ENCODE measurements at places on chromosomes 12 and 14. TPM values are rescaled to one million over a fixed set of nuclear protein-coding genes. Genes with fewer than 3 reads are reported as not detected.

The ALDH2 gene
- 371 TPM for total RNA-seq

The RFLNA gene
- 51.0 TPM for total RNA-seq

The CCDC177 gene
- total RNA-seq, result not detected

The ZNF219 gene
- total RNA-seq, result 53.7 TPM

The IFNG-AS1 gene
- total RNA-seq, result not detected

The GLT1D1 gene
- total RNA-seq, result not detected

The TMPRSS12 gene
- total RNA-seq, result not detected

The AICDA gene
- not detected for total RNA-seq

The SARNP gene
- 43.7 TPM for total RNA-seq

DNA sequence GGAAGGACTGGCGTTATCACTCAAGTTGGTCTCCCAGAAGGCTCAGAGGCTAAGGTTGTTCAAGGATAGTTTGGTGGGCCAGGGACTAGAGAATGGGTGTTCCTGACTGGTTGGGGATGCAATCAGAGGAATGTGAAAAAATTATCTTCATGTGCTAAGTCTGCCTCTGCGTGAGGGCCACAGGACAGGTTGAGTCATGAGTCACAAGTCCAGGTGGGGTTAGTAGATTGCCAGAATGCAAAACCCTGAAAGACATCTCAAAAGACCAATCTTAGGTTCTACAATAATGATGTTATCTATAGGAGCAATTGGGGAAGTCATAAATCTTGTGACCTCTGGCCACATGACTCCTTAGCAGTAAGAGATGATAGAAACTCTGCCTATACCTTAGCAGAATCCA is 220.1 kb upstream of the EEA1 start:
- no peak for DNase-seq

DNA sequence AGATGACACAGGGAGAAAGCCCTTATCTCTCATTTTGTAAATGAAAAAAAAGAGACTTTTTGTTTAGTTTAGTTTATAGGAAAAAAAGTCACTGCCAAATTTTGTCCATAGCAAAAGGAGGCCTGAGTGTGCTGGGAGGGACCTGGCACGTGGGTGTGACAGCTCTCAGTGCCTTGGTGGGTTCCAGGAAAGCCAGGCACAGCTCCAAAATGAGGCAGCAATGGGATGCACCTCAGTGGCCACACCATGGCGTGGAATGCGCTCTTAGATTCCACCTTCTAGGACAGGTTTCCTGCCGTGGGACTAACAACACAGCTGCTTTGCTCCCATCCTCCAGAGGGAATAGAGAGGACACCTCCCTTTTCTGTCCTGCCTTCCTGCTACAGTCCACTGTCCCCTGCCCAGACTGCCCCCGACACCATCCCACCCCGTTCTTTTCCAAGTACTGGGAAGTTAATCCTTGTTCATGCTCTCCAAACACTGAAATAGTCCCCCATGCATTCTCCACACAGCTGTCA is 207.6 kb downstream of the EMP1 start:
- no peak for DNase-seq

DNA sequence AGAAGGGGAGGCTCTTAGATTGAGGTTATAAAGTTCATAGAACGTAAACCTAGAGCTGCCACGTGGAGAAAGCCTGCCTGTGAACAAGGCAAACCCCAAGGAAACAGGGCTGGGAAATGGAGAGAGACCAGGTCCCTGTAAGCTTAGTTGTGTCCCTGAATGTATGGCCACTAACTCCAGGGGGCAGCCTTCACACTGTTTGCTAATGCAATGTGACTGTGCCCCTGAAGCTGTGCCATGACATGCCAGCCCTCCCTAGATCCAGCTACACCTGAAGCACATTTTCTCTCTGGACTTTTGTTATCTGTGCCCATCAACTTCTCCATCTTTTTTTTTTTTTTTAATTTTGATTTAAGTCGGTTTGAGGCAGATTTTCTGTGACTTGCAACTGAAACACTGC is 60.6 kb upstream of the TMCC3 start:
- DNase-seq, result peak; percentile 62

- DNase-seq, result no peak
Measured at GRCh38 chr14:33930439-33930838, 20.4 kb downstream of the EGLN3 start.

DNA sequence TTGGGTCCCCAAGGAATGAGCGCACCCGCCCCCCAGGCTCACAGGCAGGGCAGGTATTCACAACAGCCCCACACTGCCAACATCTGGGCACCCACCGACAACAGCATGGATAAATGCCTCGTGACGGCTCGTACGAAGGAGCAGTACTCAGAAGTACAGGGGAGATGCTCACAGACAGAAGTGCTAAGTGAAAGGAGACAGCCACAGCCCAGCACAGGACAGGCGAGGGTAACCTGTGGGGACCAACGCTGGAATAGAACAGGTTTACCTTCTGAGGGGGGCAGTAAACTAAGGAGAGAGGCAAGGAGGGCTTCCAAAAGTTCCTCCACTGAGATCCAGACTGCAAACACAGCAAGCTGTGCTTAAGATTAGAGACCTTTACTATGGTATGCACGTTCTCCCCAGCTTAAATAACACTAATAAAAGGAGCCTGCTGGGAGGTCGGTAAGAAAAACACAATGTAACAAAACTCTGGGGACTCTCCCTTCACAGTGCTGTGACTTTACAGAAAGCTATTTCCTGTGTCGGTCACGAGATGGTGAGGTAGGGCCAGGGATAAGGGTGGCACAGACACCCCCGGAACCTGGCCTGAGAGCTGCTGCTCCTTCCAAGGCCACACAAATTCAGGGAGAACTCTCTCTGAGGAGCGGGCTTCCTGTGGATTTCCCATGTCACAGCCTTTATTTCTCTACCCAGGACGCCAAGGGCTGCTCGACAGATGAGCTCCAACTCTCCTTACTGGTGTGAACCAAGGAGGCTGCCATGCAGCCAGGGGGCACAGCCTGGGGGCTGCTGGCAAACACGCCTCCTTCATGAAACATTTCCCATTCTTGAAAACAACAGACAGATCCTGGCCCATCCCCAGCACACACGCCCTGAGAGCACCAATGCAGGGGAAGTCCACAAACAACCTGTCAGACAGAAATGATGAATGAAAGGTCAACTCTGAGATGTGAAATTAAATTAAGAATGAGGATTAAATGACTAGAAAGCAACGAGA is 26.3 kb downstream of the SLC15A4 start:
- no peak for DNase-seq

GRCh38 chr14:98633380-98633779 is 638.6 kb downstream of the BCL11B start:
- DNase-seq, result no peak

- DNase-seq, result no peak
Measured at GRCh38 chr14:92484132-92484823, 29.3 kb upstream of the RIN3 start.

- peak; percentile 16 for DNase-seq
Measured at GRCh38 chr14:96173636-96174475, 30.8 kb upstream of the BDKRB2 start.

GRCh38 chr12:6724409-6724797 is 557 bp downstream of the COPS7A start:
- no peak for DNase-seq

GRCh38 chr14:93493054-93493453 is 62.3 kb downstream of the UNC79 start:
- DNase-seq, result no peak

- peak; percentile 20 for DNase-seq
Measured at GRCh38 chr12:122845865-122846621, 10.8 kb downstream of the HIP1R start.

- no peak for DNase-seq
Measured at GRCh38 chr12:51722431-51722830, 126.1 kb downstream of the FIGNL2 start.

GRCh38 chr14:79293482-79294177 is 917.7 kb downstream of the DIO2 start:
- no peak for DNase-seq

DNA sequence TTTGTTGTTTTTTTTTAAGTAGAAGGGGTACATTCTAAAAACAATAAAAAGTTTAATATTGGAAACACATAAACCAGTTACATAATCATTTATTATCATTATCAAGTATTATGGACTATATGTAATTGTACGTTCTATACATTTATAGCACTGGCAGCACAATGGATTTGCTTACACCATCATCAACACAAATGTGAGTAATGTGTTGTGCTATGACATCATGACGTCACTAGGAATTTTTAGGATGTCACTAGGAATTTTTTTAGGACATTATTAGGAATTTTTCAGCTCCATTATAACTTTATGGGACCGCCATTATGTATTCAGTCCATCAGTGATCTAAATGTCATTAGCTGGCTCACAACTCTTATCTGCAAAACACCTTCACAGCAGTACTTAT is 126.8 kb upstream of the SYT10 start:
- no peak for DNase-seq

GRCh38 chr14:33451211-33451610 is 499.7 kb downstream of the EGLN3 start:
- no peak for DNase-seq

DNA sequence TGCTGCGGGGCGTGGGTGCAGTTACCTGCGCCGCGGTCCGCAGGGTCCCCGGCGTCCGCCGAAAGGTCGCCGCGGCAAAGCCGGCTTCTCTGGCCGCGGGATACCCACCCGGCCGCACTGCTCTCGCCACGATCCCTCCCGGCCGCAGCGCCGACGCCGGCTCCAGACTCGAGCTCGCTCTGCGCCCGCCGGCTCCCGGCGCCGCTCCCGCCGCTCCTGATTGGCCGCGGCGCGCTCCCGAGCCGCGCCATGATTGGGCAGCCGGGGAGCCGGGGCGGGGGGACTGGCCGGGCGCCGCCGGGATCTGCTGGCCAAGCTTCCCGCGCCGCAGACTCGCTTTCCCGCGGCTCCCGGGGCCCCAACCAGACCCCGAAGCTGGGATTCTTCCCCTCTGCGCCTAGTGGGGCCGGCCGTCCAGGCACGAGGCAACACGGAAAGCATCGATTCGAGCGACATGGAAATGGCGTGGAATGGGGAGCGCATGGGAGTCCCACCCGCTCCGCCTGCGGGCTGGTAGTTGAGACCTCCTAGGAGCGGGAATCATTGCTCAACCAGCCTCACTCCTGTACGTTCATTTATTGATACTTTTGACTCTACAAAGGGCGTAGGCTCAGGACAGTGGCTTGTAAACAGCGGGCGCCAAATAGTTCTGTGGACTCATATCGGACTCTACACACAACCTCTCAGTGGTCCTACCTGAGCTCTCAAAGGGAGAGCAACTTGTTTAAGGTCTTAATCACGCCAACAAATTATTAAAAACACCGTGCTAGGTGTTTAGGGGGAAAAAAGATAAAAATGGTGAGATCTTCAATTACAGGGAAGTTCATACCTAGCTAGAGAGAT is 36.4 kb upstream of the STON2 start:
- DNase-seq, result peak; percentile 52

- no peak for DNase-seq
Measured at GRCh38 chr12:51766067-51766676, 82.3 kb downstream of the FIGNL2 start.

- no peak for DNase-seq
Measured at GRCh38 chr12:3898756-3899155, 25.6 kb upstream of the PARP11 start.

DNA sequence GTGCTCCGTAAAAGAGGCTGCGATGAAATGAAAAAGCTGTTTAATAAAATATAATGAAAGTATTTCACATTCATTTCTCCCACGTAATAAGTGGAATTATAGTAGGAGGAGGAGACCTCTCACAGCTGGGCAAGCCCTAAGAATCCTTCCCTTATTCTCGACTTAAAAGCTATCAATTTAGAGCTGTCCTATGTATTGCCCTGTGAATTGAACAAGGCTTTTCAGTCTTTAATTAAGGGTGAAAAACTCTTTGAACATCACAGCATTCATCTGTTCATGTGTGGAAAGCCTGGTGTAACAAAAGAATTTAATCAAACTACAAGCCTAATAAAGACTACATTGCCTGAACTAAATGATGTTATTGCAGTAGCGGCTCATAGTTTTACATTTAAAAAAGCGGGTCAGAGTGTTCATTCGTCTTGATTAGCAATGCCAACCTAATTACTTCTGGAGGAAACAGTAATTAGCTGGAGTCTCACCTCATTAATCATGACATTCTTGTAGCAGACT is 142.0 kb downstream of the ETNK1 start:
- no peak for DNase-seq
